ENCODE measurements at places on chromosomes 1 and 21. TPM values are rescaled to one million over a fixed set of nuclear protein-coding genes. Genes with fewer than 3 reads are reported as not detected.

Gene FAM177B
- total RNA-seq, result 0.57 TPM

Gene JAM2
- not detected for total RNA-seq

Gene FCRL2
- total RNA-seq, result not detected

Gene SPRR3
- total RNA-seq, result not detected

Gene KAZN
- total RNA-seq, result 1.6 TPM

Gene FCAMR
- not detected for total RNA-seq

Gene HPCAL4
- not detected for total RNA-seq

Gene NPHS2
- total RNA-seq, result not detected

Gene RASSF5
- 0.06 TPM for total RNA-seq

Gene LENEP
- total RNA-seq, result 0.84 TPM

Gene BTG2
- total RNA-seq, result 19.9 TPM

Gene PRAMEF13
- not detected for total RNA-seq

Gene GCSAML
- total RNA-seq, result not detected
